NCI-H526 (cell line): ENCODE measurements at places on chromosomes 7 and 10.

DNA sequence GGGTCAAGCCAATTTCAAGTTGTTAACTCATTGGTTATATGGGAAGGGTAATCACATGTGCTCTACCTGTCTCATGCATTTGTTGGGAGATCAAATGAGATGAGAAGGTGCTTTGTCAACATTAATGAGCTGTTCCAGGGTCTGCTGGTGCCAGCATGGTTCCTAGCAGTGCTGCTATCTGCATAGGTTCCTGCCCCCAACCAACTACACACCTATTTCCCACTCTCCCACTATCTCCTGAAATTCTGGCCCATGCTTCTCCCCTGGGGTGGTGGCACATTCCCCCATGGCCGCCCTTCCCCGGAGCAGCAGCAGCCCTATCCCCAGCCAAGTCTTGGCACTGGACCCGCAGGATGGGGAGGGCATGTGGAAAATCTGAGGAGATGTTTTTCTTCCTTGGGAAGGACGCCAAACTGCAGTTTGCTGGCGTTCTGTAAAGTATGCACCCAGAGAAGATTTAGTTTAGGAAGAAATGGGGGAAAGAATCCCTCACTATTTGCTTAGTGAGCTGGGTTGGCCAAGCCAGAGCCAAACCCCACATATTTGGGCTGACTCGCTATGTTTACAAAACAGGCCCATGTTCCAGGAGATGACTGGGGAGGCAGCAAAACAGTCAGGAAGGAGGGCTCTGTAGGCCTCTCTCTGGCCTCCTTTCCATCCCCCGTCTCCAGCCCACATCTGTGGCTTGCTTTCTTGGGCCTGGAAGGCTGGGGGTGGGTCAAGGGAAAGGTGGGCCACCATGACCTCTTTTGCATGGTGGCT lies 42.5 kb downstream of the PPP1R3C start:
- DNase-seq, result no peak

- no peak for DNase-seq
Measured at GRCh38 chr10:42812028-42812427, 29.4 kb downstream of the BMS1 start.

DNA sequence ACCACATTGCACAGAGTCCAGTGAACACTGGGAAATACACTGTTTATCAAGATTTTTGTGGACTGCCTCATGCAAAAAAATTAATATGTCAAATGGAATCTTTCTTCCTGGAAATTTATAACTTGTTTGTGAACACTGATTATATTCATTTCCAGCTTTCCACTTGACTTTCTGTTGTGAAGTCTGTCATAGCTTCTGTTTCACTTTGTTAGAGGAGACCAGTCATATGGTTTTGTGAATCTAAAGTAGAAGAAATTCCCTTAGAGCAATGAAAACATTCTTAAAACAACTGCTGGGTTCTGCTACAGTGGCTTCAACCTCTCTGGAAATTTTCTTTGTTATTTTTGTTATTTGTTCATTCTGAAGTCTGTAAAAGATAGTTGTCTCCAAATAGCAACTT lies 349.5 kb upstream of the NFE2L3 start:
- no peak for DNase-seq

DNA sequence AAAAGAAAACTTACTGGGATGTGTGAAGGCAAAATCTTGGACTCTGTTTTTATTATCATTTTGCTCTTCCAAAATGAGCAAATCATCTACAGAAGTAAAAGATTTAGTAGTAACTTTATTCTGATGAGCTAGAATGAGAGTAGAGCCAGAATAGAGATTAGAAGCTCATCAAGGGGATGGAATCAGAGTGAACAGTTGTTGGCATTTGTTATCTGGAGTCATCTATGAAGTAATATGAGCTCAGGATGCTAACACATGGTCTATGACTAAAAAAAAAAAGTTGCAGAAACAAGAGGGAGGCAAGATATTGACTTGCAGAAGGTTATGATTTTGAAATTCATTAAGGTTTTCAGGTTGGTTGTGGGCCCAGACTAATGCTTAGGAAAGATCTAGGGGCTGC lies 409.1 kb upstream of the ETV1 start:
- DNase-seq, result no peak

GRCh38 chr7:15461576-15461975 lies 100.2 kb downstream of the AGMO start:
- no peak for DNase-seq

DNA sequence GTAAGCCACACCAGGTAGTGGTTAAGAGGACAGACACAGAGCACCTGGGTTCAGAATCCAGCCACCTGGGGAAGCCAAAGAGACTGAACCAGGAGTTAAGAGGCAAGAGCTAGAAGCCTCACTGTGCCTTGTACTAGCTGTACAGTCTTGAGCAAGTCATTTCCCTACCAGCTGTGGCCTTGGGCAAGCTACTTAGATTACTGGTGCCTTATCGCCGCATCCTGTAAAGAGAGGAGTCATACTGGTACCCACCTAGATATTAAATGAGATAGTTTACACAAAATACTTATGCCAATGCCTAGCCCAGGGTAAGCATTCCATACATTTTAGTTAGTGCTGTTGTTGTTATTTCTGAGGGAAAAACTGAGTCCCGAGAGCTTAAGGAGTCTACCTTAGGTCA lies 47.7 kb downstream of the HABP2 start:
- no peak for DNase-seq

GRCh38 chr10:113616244-113617074 lies 47.4 kb downstream of the NRAP start:
- DNase-seq, result no peak

- peak; percentile 60 for DNase-seq
Measured at GRCh38 chr7:112103246-112103645, 103.0 kb downstream of the DOCK4 start.

- DNase-seq, result no peak
Measured at GRCh38 chr10:131816157-131816775, 84.5 kb upstream of the PPP2R2D start.
